GM23338 (cell line): ENCODE measurements at places on chromosomes 7 and 10. TPM values are rescaled to one million over a fixed set of nuclear protein-coding genes. Genes with fewer than 3 reads are reported as not detected.
A peak's percentile ranks its signal among the peaks of the same experiment; 100 is the strongest.

FAS gene
- total RNA-seq: 3.1 and 4.3 TPM in 2 replicates

DDX50 gene
- 37.2 and 38.9 TPM in 2 replicates for total RNA-seq

LIPK gene
- not detected in 2 replicates for total RNA-seq

HHEX gene
- 0.39 and 0.59 TPM in 2 replicates for total RNA-seq

DNA sequence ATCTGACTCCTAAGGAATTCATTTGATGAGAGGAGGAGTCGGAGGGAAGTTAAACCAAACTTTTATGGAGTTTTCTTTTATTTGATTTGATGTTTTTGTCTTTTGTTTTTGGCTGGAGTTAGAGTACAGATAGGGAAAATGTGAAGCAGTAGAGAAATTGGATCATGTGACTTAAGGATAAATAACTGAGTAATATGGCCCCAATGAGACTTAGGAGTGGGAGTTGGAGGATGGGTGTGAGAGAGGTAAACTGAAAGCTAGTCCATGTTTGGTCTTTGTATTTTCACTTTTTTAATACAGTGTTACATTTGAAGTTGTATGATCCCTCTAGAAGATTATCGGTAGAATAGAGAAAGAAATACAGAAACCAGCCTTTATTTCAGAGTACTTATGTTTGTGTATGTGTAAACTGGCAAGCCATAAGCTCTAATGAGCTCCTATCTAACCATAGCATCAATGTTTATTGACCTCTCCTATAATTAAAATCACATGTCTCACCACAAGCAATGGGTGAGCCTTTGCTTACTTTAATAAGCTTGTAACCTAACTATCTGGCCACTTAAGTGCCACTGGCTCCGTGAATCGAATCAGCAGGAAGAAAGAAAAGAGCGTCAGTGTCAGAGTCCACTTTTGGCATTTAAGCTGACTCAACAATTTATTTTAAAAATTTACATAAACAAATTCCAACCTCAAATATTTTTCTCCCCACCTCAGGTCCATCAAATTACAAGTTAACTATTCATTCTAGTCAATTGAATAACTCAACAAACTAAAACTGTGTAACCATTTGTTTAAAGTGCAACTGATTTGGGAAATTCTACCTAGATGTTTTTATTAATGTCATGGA is 113.8 kb downstream of the EPDR1 start:
- no peaks in the 10 kb centered on the region for H3K36me3 ChIP-seq
- peaks cover 7% of the 10 kb centered on the region for H3K4me1 ChIP-seq
- no peak overlapping the region for H3K27ac ChIP-seq
- no peaks in the 10 kb centered on the region for H3K27me3 ChIP-seq
- no peak overlapping the region for H3K4me3 ChIP-seq

GRCh38 chr10:30842894-30843293 is 188.8 kb downstream of the ZNF438 start:
- no peak overlapping the region for H3K27ac ChIP-seq
- H3K36me3 ChIP-seq: no peaks in the 10 kb centered on the region
- H3K27me3 ChIP-seq: no peaks in the 10 kb centered on the region
- no peak overlapping the region for H3K4me3 ChIP-seq

DNA sequence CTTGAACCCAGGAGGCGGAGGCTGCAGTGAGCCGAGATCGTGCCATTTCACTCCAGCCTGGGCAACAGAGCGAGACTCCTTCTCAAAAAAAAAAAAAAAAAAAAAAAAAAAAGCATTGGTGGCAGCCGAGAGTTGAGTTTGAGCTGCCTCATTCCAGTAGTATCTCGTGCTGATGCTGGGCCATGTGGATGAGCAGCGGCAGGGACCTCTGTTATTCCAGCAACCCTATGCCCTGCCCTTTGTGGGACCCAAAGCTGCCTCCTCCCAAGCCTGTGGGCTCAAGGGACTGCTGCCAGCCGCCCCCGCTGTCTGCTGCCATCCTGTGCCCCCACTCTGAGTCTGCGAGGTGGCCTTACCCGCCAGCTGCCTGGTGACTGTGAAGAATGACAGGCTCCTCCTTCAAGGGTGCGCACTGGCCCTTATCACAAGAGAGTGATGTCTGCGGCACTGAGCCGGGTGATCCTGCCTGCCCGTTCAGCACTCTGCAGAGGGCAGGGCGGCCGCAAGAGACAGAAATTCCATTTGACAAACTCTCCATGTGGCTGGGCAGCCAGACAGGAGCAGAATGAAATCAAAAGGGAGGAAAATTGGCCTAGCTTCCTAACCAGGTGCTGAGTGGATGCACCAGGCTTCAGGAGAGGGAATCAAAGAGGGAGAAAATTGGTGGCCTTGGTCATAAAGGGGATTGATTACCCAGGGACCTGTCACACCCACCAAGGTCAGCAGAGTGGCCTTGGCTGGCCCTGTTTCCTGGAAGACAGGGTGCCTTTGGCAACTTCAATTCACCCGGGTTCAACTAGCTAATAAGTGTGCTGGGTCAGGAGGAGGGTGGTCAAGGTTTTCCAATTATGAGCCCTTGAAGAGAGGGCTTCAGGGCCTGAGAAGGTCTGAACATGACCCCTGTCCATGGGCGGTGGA is 65.3 kb upstream of the ZMIZ1 start:
- H3K27me3 ChIP-seq: no peaks in the 10 kb centered on the region
- H3K27ac ChIP-seq: no peak overlapping the region
- no peaks in the 10 kb centered on the region for H3K36me3 ChIP-seq
- no peak overlapping the region for H3K4me3 ChIP-seq

GRCh38 chr10:43204042-43204942 is 62.6 kb downstream of the RASGEF1A start:
- no peak overlapping the region; the same call in 1 of the 2 replicates for H3K4me3 ChIP-seq
- H3K36me3 ChIP-seq: no peaks in the 10 kb centered on the region; the same call in 1 of the 2 replicates
- H3K4me1 ChIP-seq: no peaks in the 10 kb centered on the region; the same call in 1 of the 2 replicates
- H3K27ac ChIP-seq: no peak overlapping the region
- H3K27me3 ChIP-seq: no peaks in the 10 kb centered on the region

DNA sequence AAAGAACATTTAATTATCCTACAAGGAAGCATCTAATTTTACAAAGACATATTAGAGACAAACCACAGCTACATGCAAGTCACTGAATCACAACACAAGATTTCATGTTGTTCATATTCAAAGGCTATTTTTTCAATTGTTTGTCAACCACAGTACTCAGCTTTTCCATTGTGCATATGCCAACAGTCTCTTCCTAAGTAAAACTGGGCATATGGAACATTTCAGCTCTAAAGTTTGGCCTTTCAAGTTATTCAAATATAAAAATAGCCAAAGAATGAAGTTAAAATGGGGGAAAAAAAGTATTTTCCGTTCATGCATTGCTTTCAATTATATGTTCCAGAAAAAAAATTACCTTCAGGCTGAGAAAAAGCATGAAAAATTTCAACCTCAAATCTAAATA is 537.9 kb downstream of the PLXDC2 start:
- H3K4me1 ChIP-seq: no peaks in the 10 kb centered on the region
- H3K36me3 ChIP-seq: no peaks in the 10 kb centered on the region
- H3K4me3 ChIP-seq: no peak overlapping the region
- DNase-seq: no peak
- H3K27me3 ChIP-seq: no peaks in the 10 kb centered on the region

GRCh38 chr10:5917305-5917704 is 27.3 kb downstream of the FBH1 start:
- H3K4me3 ChIP-seq: no peak overlapping the region
- no peak for DNase-seq
- no peaks in the 10 kb centered on the region for H3K4me1 ChIP-seq
- no peak overlapping the region for H3K27ac ChIP-seq
- H3K36me3 ChIP-seq: peaks cover 63% of the 10 kb centered on the region
- no peaks in the 10 kb centered on the region for H3K27me3 ChIP-seq

DNA sequence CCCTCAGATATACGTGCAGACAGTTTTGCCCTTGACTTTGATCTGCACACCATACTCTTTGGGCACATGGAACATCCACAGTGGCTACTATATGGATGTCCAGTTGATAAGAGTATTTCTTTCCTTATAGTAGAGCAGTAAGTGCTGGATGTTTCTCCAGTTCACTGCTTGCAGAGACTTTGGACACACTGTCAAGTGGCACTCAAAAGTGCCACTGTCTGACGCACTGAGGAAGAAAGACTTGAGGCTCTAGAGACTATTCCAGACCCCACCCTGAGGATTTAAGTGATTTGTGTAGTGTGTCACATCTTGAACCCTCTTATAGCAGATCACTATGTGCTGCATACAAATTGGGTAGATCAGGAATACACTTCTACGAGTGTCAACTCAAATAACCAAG is 179.1 kb downstream of the GNAI1 start:
- no peak overlapping the region for H3K4me3 ChIP-seq
- H3K36me3 ChIP-seq: no peaks in the 10 kb centered on the region
- no peaks in the 10 kb centered on the region for H3K27me3 ChIP-seq
- no peak overlapping the region for H3K27ac ChIP-seq
- DNase-seq: no peak

DNA sequence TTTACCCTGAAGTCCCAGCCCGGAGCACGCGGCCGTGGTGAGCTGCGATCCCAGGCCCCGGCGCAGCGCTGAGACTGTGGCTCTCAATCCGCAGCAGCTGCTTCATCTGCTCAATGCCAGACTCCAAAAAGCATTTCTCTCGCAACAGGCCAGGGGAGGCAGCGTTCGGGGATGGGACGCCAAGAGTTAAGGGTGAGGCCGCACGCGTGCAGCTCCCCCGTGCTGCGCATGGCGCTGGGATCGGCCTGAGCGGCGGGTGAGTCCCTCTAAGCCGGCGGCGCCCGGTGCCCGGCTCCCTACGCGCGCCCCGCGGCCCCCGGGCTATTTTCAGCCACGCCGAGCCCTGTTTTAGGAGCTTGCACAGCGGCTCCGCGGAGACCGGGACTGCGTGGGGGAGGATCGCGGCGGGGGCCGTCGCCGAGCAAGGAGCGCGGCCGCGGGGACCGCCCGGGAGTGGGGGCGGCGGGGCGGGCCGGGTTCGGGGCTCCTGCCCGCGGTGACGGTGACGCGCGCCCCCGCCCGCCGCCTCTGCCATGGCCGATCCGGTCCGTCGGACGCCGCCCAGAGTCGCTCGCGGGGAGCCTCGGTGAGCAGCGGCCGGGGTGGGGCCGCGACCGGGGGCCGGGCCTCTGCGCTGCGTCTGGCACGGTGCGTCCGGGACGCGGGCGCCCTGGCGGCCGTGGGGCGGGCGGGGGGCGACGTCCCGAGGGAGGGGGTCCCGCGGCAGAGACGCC is 29.4 kb upstream of the JAKMIP3 start:
- H3K36me3 ChIP-seq: no peaks in the 10 kb centered on the region
- peaks cover 12% of the 10 kb centered on the region; the same call in 1 of the 2 replicates for H3K4me1 ChIP-seq
- H3K27ac ChIP-seq: no peak overlapping the region
- peaks cover 46% of the 10 kb centered on the region for H3K27me3 ChIP-seq
- DNase-seq: peak; percentile 69

DNA sequence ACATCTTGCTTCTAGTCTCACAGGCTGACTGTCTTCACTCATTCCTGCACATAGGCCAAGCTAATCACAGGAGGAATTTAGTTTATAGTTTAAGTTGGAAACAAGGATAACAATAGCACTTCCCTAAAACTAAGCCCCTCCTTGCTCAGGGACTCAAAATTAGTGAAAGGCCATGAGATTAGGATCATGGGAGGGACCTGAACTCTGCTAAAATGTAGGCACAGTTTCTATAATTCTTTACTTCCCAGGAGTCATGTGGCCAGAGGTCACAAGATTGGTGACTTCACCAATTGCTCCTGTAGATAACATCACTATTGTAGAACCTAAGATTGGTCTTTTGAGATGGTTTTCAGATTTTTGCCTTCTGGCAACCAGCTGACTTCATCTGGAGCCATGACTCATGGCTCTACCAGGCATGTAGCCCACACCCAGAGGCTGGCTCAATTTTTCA is 14.8 kb upstream of the UPP1 start:
- DNase-seq: no peak
- H3K4me1 ChIP-seq: no peaks in the 10 kb centered on the region
- H3K4me3 ChIP-seq: no peak overlapping the region
- no peaks in the 10 kb centered on the region for H3K36me3 ChIP-seq

GRCh38 chr10:103544657-103545310 is 51.3 kb downstream of the NEURL1 start:
- H3K27me3 ChIP-seq: no peaks in the 10 kb centered on the region
- no peak overlapping the region for H3K4me3 ChIP-seq
- no peak overlapping the region for H3K27ac ChIP-seq
- H3K4me1 ChIP-seq: peaks cover 13% of the 10 kb centered on the region; the same call in 1 of the 2 replicates
- H3K36me3 ChIP-seq: no peaks in the 10 kb centered on the region

DNA sequence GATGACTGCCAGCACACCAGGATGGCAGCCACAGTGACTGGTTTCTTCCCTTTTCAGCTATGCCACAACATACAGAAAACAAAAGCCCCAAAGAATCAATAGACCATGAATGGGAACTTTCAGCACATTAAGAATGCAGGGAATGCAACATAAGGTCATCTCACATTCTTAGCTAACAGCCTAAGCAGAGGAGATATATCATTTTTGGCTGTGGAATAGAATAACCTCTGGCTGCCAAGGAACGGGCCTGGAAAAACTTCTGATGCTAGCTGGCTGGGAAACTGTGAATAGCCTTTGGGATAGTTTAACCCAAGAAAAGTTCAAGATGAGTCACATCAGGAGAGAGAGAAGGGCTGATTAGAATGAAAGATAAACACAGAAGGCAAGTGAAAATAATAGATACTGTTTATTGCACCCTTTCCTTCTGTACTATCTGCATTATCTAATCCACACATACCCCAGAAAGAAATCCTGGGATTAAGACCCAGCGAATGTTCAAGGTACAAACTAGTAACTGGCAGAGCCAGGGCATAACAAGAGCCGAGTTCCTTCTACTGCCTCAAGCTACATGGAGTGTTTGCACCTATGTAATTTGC is 169.2 kb downstream of the SEMA3A start:
- peaks cover 3% of the 10 kb centered on the region; the same call in 1 of the 2 replicates for H3K4me1 ChIP-seq
- H3K27me3 ChIP-seq: no peaks in the 10 kb centered on the region
- H3K27ac ChIP-seq: peak overlapping the region; percentile 17; the same call in 1 of the 2 replicates
- no peaks in the 10 kb centered on the region for H3K36me3 ChIP-seq

GRCh38 chr10:89275383-89275782 is 23.8 kb upstream of the LIPA start:
- no peaks in the 10 kb centered on the region; the same call in 1 of the 2 replicates for H3K4me1 ChIP-seq
- no peak overlapping the region for H3K4me3 ChIP-seq
- no peaks in the 10 kb centered on the region for H3K27me3 ChIP-seq
- DNase-seq: no peak
- H3K27ac ChIP-seq: no peak overlapping the region
- H3K36me3 ChIP-seq: no peaks in the 10 kb centered on the region

DNA sequence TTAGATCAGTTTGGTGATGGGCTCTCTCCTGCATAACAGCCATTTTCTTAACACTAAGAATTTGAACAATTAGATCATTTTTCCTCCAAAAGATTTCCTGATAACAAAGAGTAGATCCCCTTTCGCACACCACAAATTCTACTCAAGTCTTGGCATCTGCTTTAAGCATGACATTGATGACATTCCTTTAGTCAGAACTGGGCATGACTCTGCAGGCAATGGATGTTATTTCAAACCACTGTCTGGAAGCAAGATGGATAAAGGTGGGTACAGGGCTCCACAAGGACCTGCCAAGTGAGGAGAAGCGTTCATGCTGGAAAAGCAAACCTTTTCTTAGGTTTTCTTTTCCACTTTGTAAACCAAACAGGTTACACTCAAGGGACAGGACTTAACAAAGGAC is 123.5 kb downstream of the GLCCI1 start:
- H3K27ac ChIP-seq: no peak overlapping the region
- DNase-seq: no peak
- H3K36me3 ChIP-seq: no peaks in the 10 kb centered on the region
- no peak overlapping the region for H3K4me3 ChIP-seq
